ENCODE measurements at places on chromosomes 13 and 19. TPM values are rescaled to one million over a fixed set of nuclear protein-coding genes. Genes with fewer than 3 reads are reported as not detected.

GRCh38 chr19:52923778-52924593 lies 758 bp upstream of the ZNF888 start:
- no peak for DNase-seq

GRCh38 chr13:30743319-30744055 lies 8.1 kb downstream of the ALOX5AP start:
- DNase-seq: no peak

TEKTIP1 gene
- total RNA-seq: 1.1 TPM

DNA sequence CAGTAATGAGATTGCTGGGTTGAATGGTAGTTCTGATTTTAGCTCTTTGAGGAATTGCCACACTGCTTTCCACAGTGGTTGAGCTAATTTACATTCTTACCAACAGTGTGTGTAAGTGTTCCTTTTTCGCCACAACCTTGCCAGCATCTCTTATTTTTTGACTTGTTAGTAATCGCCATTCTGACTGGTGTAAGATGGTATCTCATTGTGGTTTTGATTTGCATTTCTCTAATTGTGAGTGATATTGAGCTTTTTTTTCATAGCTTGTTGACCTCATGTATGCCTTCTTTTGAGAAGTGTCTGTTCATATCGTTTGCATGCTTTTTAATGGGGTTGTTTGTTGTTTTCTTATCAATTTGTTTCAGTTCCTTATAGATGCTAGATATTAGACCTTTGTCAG lies 245.0 kb downstream of the MTUS2 start:
- no peak for DNase-seq

DNA sequence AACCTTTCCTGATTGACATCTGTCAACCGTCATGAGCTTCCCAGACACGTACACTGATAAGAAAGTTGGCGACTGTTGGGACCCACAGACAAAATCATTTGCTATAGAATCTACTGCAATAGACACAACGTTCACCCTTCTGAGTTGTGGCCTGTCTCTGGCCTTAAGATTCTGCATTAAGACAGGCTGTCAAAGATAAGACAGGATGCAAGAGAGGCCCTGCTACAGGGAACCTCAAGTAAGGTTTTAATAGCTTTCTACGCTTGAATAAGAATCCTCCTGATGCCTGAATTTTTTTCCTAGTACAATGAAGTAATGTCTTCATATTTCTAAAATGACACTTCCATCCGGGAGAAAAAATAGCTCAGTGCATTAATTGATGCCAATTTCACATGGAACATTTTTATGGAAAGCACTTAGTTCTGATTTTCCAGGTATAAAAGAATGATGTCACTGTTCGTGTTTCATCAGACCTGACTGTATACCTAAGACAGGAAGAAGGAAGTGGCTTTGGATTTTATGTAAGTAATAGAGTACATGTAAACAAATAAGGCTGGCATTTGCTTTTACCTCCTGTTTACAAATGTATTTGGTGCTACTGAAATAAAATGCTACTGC lies 275.2 kb upstream of the GPC6 start:
- DNase-seq: no peak

CATSPERD gene
- total RNA-seq: not detected

ZFP36 gene
- 12.2 TPM for total RNA-seq

TMEM255B gene
- 2.7 TPM for total RNA-seq

TFDP1 gene
- 84.8 TPM for total RNA-seq

DNA sequence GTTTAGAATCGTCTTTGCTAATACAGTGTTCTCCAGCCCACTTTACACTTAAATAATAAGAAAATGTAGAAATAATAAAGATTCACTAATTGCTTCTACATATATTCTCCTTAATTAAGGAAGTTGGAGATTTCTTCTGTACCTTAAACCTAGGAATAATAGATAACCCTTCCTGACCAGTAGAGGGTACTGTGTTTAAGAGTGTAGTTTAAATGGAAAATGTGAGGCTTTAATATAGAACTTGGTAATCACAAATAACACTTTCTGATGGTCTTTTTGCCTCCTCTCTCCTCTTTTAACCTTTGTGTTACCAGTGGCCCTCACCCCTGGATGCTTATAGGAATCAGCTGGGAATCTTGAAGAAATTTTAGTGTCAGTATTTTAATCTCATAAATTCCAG lies 20.7 kb downstream of the POMP start:
- DNase-seq: no peak

DNA sequence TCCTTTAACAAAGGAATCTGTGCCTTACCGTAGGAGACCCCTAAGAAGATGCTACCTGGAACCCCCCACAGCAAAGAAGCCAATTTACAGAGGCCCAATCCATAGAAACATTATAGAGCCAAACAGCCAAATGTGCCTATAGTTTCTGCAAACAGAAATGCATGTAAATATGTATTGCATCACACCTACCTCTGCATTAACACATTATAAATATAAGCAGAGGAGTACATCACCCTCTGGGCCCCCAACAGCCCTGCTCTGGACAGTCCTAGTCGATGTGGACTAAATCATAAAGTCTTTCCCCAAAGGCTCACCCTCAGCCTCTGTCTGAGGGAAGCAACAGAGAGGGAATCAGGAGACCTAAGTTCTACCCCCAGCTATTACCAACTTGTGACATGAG lies 25.7 kb downstream of the ZNF541 start:
- DNase-seq: no peak

SIGLEC6 gene
- not detected for total RNA-seq

IL4I1 gene
- 0.67 TPM for total RNA-seq

CD33 gene
- total RNA-seq: not detected

LENG9 gene
- 4.0 TPM for total RNA-seq

GRCh38 chr19:42295831-42296525 lies 6.0 kb upstream of the PRR19 start:
- peak; percentile 100 for DNase-seq

DNA sequence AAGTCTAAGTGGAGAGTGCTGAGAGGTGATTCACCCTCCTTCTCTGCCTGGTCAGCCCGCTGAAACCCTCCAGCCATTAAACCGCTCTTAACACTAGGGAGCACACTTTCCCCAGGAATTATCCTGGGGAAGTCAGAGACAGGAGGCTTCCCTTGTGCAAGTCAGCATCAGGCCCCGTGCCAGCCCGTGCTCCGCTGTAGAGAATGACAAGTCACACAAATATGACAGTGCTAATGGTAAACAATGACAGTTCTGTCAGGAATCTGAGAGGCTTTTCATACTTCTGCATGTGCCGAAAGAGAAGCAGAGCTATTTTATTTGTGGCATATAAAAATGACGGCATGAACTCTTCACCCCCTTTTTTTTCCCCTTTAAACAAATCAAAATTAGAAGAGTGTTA lies 816.9 kb upstream of the SLC10A2 start:
- peak; percentile 59 for DNase-seq

DNA sequence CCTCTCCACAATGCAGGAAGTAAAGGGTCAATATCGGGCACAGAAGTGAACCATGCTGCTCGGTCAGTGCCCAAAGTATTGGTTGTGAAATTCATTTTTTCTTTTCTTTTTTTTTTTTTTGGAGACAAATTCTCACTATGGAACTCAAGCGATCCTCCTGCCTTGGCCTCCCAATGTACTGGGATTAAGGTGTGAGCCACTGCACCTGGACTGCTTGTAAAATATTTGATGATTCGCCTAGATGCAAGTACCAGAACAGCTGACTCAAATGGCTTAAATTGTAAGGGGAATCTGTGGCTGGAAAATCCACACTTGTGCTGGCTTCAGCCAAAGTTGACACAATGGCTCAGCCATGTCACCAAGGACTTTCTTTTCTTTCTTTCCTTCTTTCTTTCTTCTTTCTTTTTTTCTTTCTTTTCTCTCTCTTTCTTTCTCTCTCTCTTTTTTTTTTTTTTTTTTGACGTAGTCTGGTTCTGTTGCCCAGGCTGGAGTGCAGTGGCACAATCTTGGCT lies 43.7 kb downstream of the NUMBL start:
- DNase-seq: no peak

DNA sequence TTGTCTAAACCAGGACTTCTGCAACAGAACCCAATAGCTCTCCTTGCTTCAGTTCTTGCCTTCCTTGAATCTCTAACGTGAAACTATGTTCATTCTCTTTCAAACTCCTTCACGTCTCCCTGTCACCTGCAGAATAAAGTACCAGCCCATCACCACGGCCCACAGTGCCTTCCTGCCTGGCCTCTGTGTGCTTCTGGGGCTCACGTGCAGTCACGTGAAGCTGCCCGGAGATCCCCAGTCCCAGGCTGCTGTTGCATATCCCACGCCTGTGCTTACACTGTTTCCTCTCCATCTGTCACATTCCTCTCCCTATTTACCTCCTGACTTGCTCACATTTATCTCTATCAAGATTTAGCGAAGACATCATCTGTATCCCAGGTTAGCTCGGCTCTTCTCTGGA lies 102.8 kb downstream of the STARD13 start:
- DNase-seq: no peak

- no peak for DNase-seq
Measured at GRCh38 chr13:66430269-66430668, 799.9 kb downstream of the PCDH9 start.

DNA sequence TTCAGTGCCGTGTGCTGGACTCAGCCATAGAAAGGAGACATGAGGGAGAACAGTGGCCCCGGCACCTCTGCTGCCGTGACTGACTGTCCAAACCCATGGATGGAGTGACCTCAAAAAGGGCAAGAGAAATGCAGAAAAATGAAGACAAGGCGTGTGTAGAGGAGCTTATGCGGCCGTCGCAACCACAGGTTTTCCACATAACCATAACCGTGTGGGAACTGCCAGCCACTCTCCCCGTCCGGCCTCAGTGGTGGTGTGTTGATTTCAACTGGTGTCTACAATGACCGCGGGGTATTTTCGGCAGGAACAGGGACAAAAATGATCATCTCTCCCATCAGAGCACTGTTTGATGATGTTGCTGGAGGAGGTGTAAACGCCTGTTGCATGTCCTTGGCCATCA lies 42.9 kb upstream of the F7 start:
- no peak for DNase-seq

LRRC63 gene
- total RNA-seq: not detected

- no peak for DNase-seq
Measured at GRCh38 chr19:50890422-50891252, 17.4 kb downstream of the KLK2 start.

SELENOV gene
- 8.4 TPM for total RNA-seq

DNA sequence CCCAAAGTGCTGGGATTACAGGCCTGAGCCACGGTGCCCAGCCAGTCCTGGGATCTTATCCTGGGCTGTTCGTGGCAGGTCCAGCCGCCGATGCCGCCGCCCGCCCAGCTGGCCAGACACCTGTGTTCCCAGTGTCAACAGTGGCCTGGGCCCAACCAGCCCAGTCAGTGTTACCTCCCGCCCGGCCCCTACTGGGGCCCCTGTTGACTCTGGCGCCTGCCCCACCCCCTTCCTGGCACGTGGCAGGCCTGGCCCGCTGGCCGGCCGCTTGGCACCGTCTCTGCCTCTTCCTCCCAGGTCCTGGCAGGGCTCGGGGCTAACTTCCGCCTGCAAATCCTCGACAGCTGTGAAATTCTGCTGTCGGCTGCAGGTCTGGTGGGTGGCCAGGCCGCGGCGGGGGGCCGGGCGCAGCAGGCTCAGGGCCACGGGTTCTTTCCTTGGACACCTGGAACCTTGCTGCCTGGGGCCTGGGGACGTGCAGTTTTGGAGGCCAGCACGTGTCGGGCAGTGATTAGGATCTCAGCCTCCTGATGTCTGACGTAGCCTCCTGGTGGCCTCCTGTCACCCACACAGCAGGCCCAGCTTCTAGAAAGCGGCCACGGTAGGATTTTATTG lies 9.1 kb downstream of the ARID3A start:
- DNase-seq: no peak

PTPRH gene
- 0.21 TPM for total RNA-seq

- DNase-seq: no peak
Measured at GRCh38 chr13:50205581-50205980, 190.3 kb downstream of the KCNRG start.

- no peak for DNase-seq
Measured at GRCh38 chr13:41588899-41589298, 131.5 kb downstream of the RGCC start.

- DNase-seq: no peak
Measured at GRCh38 chr13:39888865-39889810, 233.7 kb downstream of the COG6 start.

GRCh38 chr13:109707044-109707741 lies 79.2 kb downstream of the IRS2 start:
- DNase-seq: no peak

- no peak for DNase-seq
Measured at GRCh38 chr19:55304980-55305379, 20.2 kb downstream of the TMEM150B start.

ZNF780A gene
- 11.0 TPM for total RNA-seq

MBD3L2B gene
- total RNA-seq: not detected

- DNase-seq: no peak
Measured at GRCh38 chr19:56099638-56100539, 21.2 kb downstream of the ZNF787 start.

DNA sequence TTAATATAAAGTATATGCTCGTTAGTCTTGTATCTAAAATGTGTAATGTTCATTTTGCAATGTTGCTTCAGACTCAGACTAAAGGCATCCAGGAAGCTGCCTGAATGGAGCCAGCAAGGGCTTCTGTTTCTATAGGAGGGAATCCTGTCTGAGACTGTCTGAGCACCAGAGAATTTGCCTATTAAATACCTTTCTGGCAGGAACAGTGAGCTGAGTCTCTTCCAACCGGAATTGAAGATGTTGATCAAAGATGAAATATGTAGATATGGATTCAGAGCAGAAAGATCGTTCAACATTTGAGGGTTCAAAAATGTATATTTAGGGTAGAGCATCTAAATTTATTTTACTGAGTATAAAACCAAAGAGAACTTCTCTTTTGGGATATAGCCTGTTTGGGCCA lies 20.9 kb downstream of the MYO16 start:
- no peak for DNase-seq

SGCG gene
- not detected for total RNA-seq

ZNF610 gene
- total RNA-seq: 5.4 TPM

CERS1 gene
- 18.6 TPM for total RNA-seq

GRCh38 chr13:19597523-19597922 lies 35.9 kb upstream of the MPHOSPH8 start:
- DNase-seq: no peak

All from H1 (cell line).